ENCODE measurements at places on chromosomes 16 and 17. TPM values are rescaled to one million over a fixed set of nuclear protein-coding genes. Genes with fewer than 3 reads are reported as not detected.
A peak's percentile ranks its signal among the peaks of the same experiment; 100 is the strongest.

GRCh38 chr16:49048557-49048956 is 233.1 kb downstream of the CBLN1 start:
- H3K4me1 ChIP-seq: no peaks in the 10 kb centered on the region
- DNase-seq: no peak
- H3K27me3 ChIP-seq: no peaks in the 10 kb centered on the region

DNA sequence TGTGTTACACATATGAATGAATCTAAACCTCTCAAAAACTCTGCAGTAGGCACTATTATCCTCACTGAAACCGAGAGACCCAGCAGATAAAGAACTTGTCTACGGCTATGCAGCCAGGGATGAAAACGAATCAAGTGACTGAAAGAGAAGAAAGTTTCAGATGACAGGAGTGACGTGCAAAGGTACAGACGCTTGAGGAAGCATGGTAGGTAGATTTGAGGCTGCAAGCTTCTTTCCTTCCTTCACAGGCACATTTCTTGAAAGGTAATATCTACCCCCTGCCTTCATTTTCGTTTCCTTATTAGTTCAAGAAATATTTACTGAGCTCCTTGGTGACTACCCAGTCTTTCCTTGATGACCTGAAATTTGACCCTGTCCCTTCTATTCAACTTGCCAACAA is 211.5 kb upstream of the AXIN2 start:
- no peaks in the 10 kb centered on the region for H3K36me3 ChIP-seq
- no peak overlapping the region for H3K4me3 ChIP-seq
- DNase-seq: no peak
- H3K27me3 ChIP-seq: no peaks in the 10 kb centered on the region

DNA sequence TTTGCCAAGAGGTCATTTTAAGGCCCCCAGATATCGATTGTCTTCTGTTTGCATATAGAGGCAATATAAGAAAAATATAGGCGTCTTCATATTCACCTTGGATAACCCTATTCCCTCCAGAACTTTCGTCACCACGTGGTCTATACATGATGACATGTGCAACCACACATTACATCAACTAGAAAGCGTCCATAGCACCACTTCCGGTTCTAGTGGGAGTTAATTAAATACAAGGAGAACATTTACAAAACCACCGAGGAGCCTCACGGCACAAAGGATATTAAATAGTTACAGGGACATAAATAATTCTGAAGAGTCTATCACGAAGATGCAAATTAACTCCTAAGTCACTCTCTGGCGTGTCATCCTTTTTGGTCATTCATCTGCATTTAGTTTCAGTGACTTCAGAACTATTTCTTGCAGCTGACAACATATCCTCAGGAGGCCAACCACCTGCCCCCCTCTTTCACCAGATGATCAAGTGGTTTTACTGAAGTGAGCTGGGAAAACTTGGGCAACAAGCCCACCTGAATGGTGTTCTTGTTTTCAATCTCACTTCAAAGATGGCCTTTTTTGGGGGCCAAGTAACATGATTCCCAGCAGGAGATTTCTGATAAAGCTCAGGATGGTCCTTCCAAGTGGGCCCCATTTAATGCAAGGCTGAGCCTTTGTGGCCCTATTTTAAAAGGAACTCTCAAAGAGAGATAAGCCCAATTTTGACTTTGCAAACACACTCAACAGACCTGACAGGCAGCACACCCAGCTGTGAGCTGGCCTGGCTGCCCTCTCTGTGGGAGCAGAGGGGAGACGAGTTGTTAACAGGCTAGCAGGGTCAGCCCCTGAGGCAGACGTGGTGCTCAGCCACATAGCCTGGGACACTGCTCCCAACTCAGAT is 15.3 kb downstream of the CMTM3 start:
- H3K4me1 ChIP-seq: peaks cover 3% of the 10 kb centered on the region
- no peak for DNase-seq
- no peak overlapping the region for H3K27ac ChIP-seq

DNA sequence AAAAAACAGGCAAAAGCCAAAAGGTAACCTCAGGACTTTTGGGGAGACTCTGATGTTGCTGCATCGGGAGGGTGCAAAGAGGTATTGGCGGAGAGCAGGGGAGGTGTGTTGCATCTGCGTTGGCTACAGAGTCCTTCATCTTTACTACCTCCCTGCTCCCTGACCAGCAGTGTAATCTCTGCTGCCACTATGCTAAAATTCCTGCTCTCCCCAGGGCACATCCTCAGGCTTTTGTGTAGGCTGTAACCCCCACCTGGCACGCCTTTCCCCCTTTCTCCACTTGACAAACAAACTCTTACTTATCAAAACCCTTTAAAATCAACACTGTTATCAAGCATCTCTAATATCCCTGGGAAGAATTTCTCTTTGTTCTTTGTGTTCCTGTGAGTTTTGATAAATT is 435.3 kb downstream of the HAPSTR1 start:
- H3K27me3 ChIP-seq: no peaks in the 10 kb centered on the region
- no peaks in the 10 kb centered on the region for H3K4me1 ChIP-seq
- no peak overlapping the region for H3K27ac ChIP-seq
- no peak overlapping the region for H3K4me3 ChIP-seq
- DNase-seq: no peak

DNA sequence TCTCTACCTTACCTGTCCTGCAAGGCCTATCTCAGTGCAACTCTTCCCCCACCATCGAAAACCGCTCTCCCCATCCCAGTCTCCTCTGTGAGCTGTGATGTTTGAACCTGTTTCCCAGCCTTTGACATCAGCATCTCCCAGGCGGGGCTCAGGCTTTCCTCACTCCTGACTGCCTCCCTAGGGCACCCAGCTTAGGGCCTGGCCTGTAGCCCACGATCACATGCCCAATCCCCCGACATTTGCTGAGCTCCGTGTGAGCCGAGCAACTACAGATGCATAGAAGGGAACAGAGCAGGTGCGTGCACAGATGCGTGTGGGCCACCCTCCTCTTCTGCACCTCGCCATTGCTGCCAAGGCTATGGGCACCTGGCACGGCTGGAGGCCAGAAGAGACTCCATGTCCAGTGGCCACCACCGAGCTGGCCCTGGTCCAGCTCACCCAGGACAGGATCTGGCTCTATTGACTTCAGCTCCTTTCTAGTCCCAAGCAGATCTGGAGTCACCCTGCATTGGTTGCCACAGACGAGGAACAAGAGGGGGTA is 35.5 kb upstream of the CMIP start:
- H3K4me1 ChIP-seq: no peaks in the 10 kb centered on the region
- no peaks in the 10 kb centered on the region for H3K36me3 ChIP-seq
- no peak for DNase-seq
- H3K27me3 ChIP-seq: no peaks in the 10 kb centered on the region
- no peak overlapping the region for H3K4me3 ChIP-seq
- H3K27ac ChIP-seq: no peak overlapping the region

DNA sequence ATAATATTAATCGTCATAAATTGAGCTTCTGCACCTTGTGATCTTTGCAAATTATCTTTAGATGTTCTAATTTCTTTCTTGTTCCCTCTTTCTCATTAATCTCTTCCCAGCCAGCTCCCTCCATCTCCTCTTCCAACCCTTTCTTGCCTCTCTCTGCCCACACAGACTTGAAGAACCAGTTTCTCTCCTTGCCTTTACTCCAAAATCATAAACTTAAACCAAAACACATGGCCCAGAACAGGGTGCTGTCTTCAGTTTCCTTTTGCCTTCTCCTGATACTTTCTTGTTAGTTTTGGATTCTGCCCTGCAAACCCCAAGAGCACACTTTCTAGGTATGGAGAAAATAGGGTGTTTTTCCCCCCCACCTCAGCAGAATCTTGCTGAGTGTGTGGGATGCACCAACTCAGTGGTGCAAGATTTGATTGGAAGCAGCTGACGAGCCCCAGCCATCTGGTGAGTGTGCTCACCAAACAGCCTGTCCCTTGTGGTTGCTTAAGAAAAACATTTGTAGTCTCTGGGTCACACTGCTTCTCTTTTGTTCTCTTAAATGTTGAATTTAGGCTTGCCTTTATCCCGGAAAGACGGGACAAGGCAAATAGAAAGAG is 175.8 kb upstream of the MAF start:
- H3K27ac ChIP-seq: no peak overlapping the region
- H3K27me3 ChIP-seq: no peaks in the 10 kb centered on the region
- no peaks in the 10 kb centered on the region for H3K36me3 ChIP-seq
- H3K4me1 ChIP-seq: peaks cover 5% of the 10 kb centered on the region
- peak; percentile 70 for DNase-seq

DNA sequence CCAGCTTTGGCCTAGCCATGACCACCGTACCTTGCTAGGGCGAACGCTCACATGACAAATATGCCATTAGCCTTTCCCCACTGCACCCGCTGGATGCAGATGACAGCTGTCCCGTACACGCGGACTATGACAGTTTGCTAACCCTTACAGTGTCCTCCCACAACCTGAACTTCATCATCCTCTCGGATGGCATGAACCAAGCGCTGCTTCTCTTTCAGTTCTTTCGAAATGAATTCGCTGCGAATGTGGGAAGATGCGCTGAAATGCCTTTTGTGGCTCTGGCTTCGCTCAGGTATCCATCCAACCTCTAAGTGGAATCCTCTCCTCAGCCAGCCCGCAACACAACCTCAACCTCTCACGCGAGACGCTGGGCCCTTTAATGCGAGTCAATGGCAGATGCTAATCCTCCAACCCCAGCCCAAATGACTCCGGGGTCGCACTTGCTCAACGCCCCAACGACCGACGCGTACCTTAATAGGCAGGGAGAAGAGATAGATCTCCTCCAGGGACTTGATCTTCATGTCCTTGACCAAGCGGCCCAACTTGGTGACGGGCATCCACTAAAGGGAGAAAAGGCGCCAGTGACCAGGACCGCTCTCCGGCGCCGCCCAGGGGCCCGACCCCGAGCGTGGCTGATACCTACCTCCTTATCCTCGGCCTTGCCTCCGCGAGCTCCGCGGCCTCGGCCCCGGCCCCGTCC is 670 bp downstream of the RPS2 start:
- H3K27me3 ChIP-seq: no peaks in the 10 kb centered on the region
- no peaks in the 10 kb centered on the region for H3K36me3 ChIP-seq
- peak; percentile 60 for DNase-seq
- H3K4me3 ChIP-seq: peak overlapping the region; percentile 92
- H3K4me1 ChIP-seq: peaks cover 14% of the 10 kb centered on the region
- H3K27ac ChIP-seq: peak overlapping the region; percentile 89

DNA sequence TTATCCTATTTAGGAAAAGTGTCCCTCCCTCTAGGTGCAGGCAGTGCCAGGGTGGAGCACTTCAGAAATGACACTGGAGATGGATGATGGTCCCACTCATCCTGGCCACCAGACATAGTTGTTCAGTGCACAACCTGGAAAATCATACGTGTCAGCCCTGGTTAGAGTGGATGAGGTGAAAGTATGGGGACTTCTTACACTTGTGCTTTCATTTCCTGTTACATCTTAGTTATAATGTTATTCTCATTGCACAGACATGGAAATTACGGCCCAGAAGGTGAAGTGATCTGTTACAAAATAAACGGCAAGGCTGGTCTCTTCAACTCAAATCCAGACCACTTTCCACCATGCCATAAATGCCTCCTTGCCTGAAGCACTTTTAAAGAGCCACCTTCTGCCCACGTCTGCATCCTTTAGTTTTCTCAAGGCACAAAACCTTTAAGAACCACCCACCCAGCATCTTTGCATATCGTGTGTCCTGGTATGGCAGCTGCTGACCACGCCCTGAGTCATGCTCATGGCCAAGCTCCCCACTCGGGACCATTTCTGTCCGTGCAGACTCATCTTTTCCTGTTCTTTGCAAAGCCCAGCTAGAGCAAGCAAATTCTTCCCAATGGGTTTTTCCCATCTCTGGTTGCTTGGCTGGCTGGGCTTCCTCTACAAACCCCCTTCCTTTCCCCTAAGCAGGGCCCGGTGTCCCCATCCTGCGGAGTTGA is 22.4 kb downstream of the TBC1D3B start:
- H3K27ac ChIP-seq: no peak overlapping the region
- H3K27me3 ChIP-seq: no peaks in the 10 kb centered on the region
- H3K4me3 ChIP-seq: no peak overlapping the region
- no peaks in the 10 kb centered on the region for H3K36me3 ChIP-seq
- H3K4me1 ChIP-seq: no peaks in the 10 kb centered on the region

DNA sequence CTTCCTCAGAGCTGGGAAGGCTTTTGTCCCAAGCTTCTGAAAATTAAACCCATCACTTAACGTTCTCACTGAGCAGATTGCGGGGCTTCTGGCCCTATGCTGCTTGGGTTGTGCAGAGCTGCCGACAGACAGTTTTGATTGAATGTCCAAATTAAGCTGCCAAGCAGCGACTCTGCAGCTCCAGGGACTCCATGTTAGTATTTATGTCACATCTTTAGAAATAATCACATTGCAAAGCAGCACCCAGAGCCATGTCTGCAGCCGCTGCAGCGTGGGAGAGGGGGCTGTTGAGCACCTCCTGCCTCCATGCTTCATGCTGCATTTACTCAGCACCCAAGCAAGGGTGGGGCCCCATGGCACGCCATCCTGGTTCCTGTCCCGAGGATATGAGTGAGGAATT is 178.2 kb upstream of the CACNG3 start:
- DNase-seq: no peak
- no peak overlapping the region for H3K4me3 ChIP-seq
- H3K27me3 ChIP-seq: no peaks in the 10 kb centered on the region
- no peak overlapping the region for H3K27ac ChIP-seq

GRCh38 chr16:761625-762513 is 1.3 kb downstream of the MSLN start:
- no peak overlapping the region for H3K27ac ChIP-seq
- no peaks in the 10 kb centered on the region for H3K4me1 ChIP-seq
- no peaks in the 10 kb centered on the region for H3K36me3 ChIP-seq
- no peak overlapping the region for H3K4me3 ChIP-seq

DNA sequence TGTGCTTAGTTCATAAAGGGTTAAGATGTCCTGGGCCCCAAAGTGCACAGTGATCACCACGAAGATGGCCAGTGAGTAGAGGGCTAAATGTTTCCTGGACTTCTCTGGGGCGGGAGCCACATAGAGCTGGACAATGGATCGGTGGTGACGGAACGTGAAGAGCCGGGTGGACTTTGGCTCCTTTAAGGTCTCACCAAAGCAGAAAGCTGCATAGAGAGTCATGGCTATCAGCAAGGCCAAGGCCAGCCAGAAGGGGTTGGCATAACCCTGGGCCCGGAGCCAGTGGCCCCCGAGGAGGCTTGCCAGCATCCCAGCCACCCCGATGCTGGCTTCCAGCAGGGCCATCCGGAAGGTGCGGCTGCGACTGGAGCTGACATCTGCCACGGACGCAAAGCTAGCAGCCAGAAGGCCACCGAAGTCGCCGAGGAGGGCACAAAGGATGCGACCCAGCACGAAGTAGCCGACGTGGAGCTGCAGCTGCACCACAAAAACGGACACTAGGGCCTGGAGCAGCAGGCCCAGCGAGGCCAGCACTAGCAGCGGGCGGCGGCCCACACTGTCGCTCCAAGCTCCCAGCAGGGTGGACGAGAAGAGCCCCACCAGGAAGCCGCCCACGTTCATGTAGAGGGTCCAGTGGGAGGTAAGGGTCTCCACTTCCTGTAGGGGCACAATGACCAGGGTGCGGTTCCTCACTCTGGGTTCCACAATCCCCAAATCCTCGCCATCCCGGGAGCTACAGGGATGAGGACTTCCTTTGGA is 1.0 kb downstream of the SLC46A1 start:
- H3K27ac ChIP-seq: no peak overlapping the region
- no peaks in the 10 kb centered on the region for H3K27me3 ChIP-seq
- peaks cover 7% of the 10 kb centered on the region for H3K4me1 ChIP-seq
- no peaks in the 10 kb centered on the region for H3K36me3 ChIP-seq

Gene CHAD
- total RNA-seq: 0.57 TPM

Gene CORO6
- total RNA-seq: 3.5 TPM

Gene CDH11
- total RNA-seq: 500 TPM

Gene PARN
- total RNA-seq: 29.0 TPM

Gene FA2H
- not detected for total RNA-seq

Gene NHLRC4
- 15.4 TPM for total RNA-seq
